ENCODE measurements at places on chromosomes 2 and 18. TPM values are rescaled to one million over a fixed set of nuclear protein-coding genes. Genes with fewer than 3 reads are reported as not detected.

TGOLN2 gene
- total RNA-seq, result 49.4 TPM

- no peak for DNase-seq
These were observed 79.6 kb downstream of the LRATD1 start for GRCh38 chr2:14712111-14712510.

DNA sequence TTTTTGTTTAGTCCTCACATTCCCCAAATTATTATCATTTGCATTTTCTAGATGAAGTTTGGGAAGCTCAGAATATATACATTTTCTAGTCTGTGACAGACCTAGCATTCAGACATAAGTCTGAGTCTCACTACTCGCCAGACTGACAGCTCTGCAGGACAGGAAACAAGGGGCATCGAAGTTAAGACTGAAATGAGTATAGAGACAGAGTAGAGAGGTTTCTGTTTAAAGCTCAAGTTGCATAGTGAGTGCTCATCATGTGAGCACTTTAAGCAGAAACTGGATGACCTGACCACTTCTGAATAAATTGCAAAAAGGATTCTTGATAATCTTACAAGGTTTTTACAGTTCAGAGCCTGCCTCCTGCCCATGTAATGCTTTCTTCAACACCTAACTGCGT, 1.1 kb downstream of the HADHB start:
- no peak for DNase-seq

GRCh38 chr2:83823229-83823628, 635.9 kb downstream of the SUCLG1 start:
- no peak for DNase-seq

- DNase-seq, result no peak
These were observed 229.7 kb downstream of the EIPR1 start for GRCh38 chr2:3147651-3148530.
